ENCODE measurements at places on chromosomes 13 and 19.
A peak's percentile ranks its signal among the peaks of the same experiment; 100 is the strongest.

- H3K4me3 ChIP-seq: no peak overlapping the region
- no peak overlapping the region for H3K27ac ChIP-seq
- no peaks in the 10 kb centered on the region for H3K27me3 ChIP-seq
- DNase-seq: no peak
- H3K4me1 ChIP-seq: no peaks in the 10 kb centered on the region
These were observed 1003.7 kb downstream of the SLITRK1 start for GRCh38 chr13:82878536-82878935.

GRCh38 chr19:29488316-29488715 is 37.5 kb upstream of the VSTM2B start:
- no peak for DNase-seq
- peaks cover 65% of the 10 kb centered on the region for H3K4me1 ChIP-seq
- no peak overlapping the region for H3K4me3 ChIP-seq

DNA sequence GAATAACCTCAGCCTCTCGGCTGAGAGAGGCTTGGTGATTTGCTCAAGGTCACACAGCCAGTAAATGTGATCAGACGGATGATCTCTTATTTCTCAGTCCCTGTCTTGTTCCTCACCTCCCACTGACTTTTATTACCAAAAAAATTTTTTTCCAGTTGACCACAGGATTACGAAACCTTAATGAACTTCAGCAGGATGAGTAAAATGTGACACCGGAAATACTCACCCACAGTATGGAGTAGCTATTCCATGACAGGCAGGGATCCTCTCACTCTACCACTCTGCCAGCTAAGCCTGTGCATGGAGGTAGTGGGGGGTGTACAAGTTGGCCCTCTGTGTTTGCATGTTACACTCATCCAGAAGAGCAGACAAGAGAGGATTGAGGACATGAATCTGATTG is 916.4 kb downstream of the UQCRFS1 start:
- H3K4me3 ChIP-seq: no peak overlapping the region
- no peak for DNase-seq

DNA sequence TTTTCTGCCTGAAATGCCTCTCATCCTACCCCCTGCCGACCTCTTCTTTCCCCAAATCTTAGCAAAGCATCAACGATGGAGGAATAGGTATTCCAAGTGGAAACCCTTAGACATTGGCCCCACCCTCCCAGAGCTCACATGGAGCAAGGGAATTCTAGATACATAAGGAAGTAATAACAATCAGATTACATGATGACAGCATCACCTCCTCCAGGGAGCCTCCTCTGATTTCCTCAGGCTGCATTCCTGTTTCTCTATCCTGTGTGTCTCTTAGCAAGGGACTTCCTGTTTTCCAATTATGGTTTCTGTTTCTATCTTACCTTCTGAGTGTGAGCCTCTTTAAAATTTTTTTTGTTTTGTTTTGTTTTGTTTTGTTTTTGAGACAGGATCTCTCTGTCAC is 246.6 kb downstream of the TSHZ3 start:
- no peak overlapping the region for H3K4me3 ChIP-seq
- H3K27ac ChIP-seq: no peak overlapping the region
- no peaks in the 10 kb centered on the region for H3K36me3 ChIP-seq
- H3K27me3 ChIP-seq: peaks cover 4% of the 10 kb centered on the region
- DNase-seq: no peak

- peaks cover 14% of the 10 kb centered on the region for H3K36me3 ChIP-seq
- peaks cover 8% of the 10 kb centered on the region for H3K27me3 ChIP-seq
- no peak overlapping the region for H3K4me3 ChIP-seq
- H3K27ac ChIP-seq: no peak overlapping the region
These were observed 381.1 kb downstream of the FGF14 start for GRCh38 chr13:102020611-102021216.

DNA sequence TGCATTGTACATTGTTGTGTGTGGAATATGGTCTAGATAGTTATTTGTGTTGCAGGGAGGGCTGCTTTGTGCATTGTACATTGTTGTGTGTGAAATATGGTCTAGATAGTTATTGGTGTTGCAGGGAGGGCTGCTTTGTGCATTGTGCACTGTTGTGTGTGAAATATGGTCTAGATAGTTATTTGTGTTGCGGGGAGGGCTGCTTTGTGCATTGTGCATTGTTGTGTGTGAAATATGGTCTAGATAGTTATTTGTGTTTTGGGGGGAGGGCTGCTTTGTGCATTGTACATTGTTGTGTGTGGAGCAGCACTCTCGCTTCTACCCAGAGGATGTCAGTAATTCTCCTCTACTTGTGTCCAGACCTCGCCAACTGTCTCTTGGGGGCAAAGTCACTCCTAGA is 36.3 kb upstream of the ZNF835 start:
- peaks cover 2% of the 10 kb centered on the region for H3K36me3 ChIP-seq
- no peak overlapping the region for H3K4me3 ChIP-seq
- H3K27me3 ChIP-seq: no peaks in the 10 kb centered on the region
- no peaks in the 10 kb centered on the region for H3K4me1 ChIP-seq
- no peak for DNase-seq

DNA sequence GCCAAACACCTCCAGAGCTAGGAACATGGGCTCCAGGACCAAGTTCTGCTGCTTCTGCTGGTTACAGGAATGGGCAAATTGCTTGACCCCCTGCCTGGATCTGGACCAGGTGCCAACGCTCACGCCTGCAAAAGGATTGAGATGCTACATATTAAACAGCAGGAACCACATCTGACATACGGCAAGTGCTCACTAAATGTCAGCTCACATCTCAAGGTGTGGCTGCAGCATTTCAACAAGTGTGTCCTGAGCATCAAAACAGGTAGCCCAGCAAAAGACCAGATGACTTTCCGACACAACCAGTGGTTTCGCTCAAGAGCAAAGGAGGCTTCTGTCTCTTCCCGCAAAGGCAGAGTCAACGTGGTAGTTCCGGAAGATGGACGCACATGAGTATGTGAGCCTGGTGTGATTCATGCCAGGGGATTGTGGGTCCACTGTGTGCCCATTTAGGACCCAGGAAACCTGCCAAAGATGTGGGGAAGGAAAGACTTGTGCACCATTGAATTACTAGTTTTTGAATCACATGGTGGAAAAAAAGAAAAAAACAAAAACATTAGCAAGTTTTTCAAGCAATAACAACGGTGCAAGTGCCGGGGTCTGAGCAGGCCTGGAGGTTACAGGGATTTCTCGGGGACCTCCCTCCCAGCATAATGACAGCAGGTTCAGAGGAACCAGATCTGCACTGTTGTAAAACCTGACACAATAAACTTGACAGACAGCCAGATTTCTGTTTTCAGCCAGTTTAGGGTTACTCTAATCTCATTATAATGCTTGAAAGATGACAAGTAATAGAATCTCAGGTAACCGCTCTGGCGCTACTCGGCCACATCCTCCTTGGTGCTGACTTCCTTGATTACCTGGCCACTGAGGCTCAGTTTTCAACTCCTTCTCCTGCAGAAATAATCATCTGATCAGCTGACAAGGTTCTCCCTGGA is 77.9 kb downstream of the SOX1 start:
- no peak overlapping the region for H3K4me3 ChIP-seq
- peaks cover 17% of the 10 kb centered on the region for H3K27me3 ChIP-seq
- H3K36me3 ChIP-seq: no peaks in the 10 kb centered on the region
- H3K27ac ChIP-seq: no peak overlapping the region

GRCh38 chr13:58190577-58190976 is 559.0 kb downstream of the PCDH17 start:
- peak overlapping the region; percentile 65 for H3K27ac ChIP-seq
- peaks cover 20% of the 10 kb centered on the region for H3K4me1 ChIP-seq
- no peak overlapping the region for H3K4me3 ChIP-seq
- DNase-seq: no peak

DNA sequence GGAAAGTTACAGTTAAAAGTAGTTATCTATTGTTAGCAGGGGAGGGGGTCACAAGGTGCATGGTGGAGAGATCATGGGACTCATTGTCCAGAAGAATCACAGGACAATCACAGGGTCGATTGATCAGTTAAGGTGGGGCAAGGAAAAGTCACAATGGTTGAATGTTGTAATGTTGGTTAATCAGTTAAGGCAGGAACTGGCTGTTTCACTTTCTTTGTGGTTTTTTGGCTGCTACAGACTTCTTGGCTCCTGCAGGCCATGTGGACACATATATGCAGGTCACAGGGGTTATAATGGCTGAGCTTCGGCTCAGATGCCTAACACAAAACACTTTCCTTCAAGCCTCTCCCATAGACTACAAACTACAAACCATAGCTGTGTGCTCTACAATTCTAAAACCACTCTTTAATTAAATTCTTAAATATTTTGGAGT is 6.9 kb upstream of the ZNF431 start:
- DNase-seq: no peak
- H3K36me3 ChIP-seq: peaks cover 5% of the 10 kb centered on the region
- H3K4me1 ChIP-seq: no peaks in the 10 kb centered on the region

GRCh38 chr13:77692746-77693448 is 4.6 kb upstream of the SLAIN1 start:
- H3K4me3 ChIP-seq: no peak overlapping the region

- peaks cover 40% of the 10 kb centered on the region for H3K36me3 ChIP-seq
- peak overlapping the region; percentile 20 for H3K27ac ChIP-seq
- DNase-seq: no peak
These were observed 5.4 kb upstream of the PPP1R37 start for GRCh38 chr19:45087531-45087930.

GRCh38 chr19:15014579-15014978 is 34.7 kb upstream of the CASP14 start:
- peak; percentile 22 for DNase-seq
- H3K4me1 ChIP-seq: no peaks in the 10 kb centered on the region
- no peak overlapping the region for H3K4me3 ChIP-seq
- no peak overlapping the region for H3K27ac ChIP-seq
- no peaks in the 10 kb centered on the region for H3K36me3 ChIP-seq

DNA sequence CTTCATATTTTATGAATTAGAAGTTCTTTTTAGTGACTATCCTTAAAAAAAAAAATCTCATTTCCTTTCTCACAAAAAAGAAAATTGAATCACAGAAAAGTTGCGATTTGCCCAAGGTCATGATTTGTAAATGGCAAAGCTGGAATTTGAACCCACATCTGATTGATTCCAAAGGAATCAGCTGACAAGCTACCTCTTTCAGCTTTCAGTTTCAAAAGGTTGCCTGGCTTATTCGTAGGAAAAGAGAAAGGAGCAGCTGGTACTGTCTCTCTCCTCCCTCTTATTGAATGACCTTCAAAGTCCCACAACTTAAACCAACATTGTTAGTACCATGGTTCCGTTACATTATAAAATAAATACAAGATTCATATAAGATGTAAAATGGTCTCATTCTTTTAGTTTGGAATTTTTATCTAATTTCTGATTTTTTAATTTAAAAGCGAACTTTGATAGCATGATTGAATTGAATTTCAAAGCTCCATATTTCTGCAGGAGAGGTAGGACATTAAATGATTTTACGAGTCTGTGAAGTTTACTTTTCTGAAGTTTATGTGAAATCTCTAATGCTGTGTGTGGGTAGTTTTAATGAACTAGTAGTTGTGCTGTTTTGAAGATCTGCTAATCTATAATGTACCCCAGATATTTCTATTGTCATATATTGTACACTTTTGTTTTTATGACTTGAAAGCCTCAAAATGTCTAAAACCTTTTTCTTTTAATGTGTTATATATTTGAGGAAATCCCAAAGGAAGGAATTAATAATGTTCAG is 18.5 kb upstream of the KCTD4 start:
- H3K36me3 ChIP-seq: peaks cover 27% of the 10 kb centered on the region
- H3K27me3 ChIP-seq: peaks cover 2% of the 10 kb centered on the region
- peaks cover 31% of the 10 kb centered on the region for H3K4me1 ChIP-seq
- DNase-seq: no peak

- DNase-seq: no peak
- peak overlapping the region; percentile 91 for H3K4me3 ChIP-seq
- H3K27me3 ChIP-seq: peaks cover 7% of the 10 kb centered on the region
- H3K36me3 ChIP-seq: peaks cover 51% of the 10 kb centered on the region
These were observed 900 bp downstream of the KBTBD7 start for GRCh38 chr13:41193469-41193868.

- H3K4me3 ChIP-seq: no peak overlapping the region
- no peaks in the 10 kb centered on the region for H3K36me3 ChIP-seq
- peaks cover 6% of the 10 kb centered on the region for H3K4me1 ChIP-seq
- H3K27ac ChIP-seq: no peak overlapping the region
- DNase-seq: peak; percentile 92
These were observed 14.1 kb downstream of the POU4F1 start for GRCh38 chr13:78589206-78589605.

DNA sequence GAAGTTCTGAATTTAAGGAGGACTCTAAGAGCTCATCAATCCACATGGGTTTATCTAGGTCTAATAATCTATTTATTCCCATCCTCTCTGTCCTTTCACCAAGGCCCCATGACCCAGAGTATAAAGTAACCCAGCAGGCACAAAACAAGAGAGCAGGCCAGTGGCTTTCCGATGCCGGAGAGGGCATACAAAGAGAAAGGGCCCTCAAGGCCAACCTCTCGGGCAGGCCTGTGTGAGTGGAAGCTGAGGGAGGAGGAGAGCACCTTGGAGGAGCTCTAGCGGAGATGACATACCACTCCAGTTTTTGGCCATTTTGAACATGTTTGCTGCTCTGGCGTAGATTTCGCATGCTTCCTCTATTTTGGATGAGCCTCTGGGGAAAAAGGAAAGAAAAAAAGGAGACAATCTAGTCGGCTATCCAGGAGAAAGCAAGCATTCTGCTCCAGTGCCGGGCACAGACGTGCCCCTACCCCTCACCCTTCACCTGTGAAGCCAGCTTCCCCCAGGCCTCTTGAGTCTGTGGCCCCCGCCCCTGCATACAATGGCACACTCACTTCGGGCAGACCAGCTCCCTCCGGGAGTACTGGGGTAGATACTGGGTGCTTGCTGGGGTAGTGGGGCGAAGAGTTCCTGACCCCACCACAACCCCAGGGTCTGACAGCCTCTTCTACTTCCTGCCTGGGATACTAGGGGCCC is 11.6 kb downstream of the NAPA start:
- peaks cover 4% of the 10 kb centered on the region for H3K36me3 ChIP-seq
- no peak overlapping the region for H3K4me3 ChIP-seq
- peaks cover 8% of the 10 kb centered on the region for H3K4me1 ChIP-seq
- DNase-seq: no peak
- H3K27me3 ChIP-seq: no peaks in the 10 kb centered on the region

Measured in nephron progenitor cell (in vitro differentiated cells).